ENCODE measurements at places on chromosomes 11 and 22. TPM values are rescaled to one million over a fixed set of nuclear protein-coding genes. Genes with fewer than 3 reads are reported as not detected.

DNA sequence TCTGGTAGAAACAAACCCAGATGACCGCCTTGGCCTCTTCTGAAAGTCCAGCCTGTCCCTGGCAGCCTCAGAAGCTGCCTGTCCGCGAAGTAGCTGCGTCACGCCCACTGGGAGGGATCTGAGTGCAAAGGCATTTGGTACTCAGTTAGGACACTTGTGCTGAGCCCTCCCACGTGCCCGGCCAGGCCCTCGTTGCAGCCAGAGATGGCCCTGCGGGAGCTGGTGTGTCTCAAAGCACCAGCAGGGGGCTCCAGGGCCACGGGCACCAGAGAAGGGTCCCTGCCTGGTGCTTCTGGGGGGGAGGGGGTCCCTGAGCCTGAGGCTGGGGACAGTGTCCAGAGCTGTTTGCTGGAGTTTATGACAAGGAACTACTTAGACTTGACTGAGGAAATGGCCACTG is 5.8 kb downstream of the SELENOO start:
- no peaks in the 10 kb centered on the region for H3K36me3 ChIP-seq
- no peak overlapping the region for H3K4me3 ChIP-seq
- peaks cover 14% of the 10 kb centered on the region for H3K4me1 ChIP-seq
- H3K27me3 ChIP-seq, result no peaks in the 10 kb centered on the region
- peak overlapping the region; percentile 41 for H3K27ac ChIP-seq

GRCh38 chr22:50676661-50677492 is 4.3 kb downstream of the SHANK3 start:
- peak overlapping the region; percentile 62 for H3K4me3 ChIP-seq
- H3K27me3 ChIP-seq, result peaks cover 28% of the 10 kb centered on the region
- H3K27ac ChIP-seq, result peak overlapping the region; percentile 69

GRCh38 chr11:90148900-90149299 is 14.4 kb downstream of the NAALAD2 start:
- H3K27me3 ChIP-seq, result no peaks in the 10 kb centered on the region
- H3K27ac ChIP-seq, result no peak overlapping the region
- DNase-seq, result no peak
- no peak overlapping the region for H3K4me3 ChIP-seq
- H3K4me1 ChIP-seq, result no peaks in the 10 kb centered on the region

DNA sequence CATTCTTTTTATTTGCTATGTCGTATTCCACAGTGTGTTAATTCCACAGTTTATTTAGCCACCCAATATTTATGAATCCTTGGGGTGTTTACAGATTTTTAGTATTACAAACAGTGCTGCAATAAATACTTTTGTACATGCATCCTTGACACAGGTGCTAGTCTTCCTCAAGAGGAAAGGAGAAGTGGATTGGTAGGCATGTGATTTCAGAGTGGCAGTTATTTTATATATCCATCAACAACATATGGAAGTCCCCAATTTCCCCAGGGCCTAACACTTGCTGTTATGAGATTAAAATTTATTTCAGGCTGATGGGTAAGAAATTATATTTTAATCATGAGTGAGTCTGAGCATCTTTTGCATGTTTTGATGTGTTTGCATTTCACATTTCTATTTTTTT is 17.9 kb downstream of the TRIM44 start:
- H3K4me3 ChIP-seq, result no peak overlapping the region
- peaks cover 27% of the 10 kb centered on the region for H3K4me1 ChIP-seq
- no peak for DNase-seq
- no peaks in the 10 kb centered on the region for H3K27me3 ChIP-seq
- H3K27ac ChIP-seq, result no peak overlapping the region

DNA sequence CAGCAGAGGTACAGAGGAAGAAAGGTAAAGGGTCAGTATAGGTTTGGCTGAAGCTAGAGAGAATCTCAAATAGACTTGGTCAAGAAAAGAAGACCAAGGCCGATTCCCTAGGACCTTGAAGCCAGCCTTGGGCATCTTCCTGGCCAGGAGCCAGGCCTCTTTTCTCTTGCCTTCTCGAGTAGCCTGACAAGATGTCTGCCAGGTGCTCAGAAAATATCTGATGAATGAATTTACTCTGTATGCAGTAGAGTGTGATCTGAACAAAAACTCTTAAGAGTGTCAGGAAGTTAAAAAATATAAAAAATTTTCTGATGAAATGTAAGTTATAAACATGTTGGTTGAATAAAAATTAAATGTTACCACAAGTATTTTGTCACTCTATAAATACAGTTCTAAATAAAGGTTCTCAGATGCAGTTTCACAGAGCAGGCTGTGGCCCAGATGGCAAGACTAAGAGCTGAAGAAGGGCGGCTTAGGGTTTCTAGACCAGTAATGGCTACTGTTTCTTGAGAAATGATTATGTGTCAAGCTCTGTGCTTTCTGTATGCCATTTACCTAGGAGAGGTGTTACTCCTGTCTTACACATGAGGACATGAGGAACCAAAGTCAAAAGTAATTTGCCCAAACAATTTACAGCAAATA is 98.1 kb downstream of the ATXN10 start:
- H3K4me1 ChIP-seq, result no peaks in the 10 kb centered on the region
- H3K27ac ChIP-seq, result no peak overlapping the region
- no peak overlapping the region for H3K4me3 ChIP-seq
- no peak for DNase-seq

- H3K4me3 ChIP-seq, result no peak overlapping the region
- no peak for DNase-seq
- H3K4me1 ChIP-seq, result peaks cover 6% of the 10 kb centered on the region
- no peaks in the 10 kb centered on the region for H3K36me3 ChIP-seq
These were observed 7.9 kb upstream of the GAB2 start for GRCh38 chr11:78425399-78426070.

- H3K27ac ChIP-seq, result no peak overlapping the region
- H3K4me3 ChIP-seq, result peak overlapping the region; percentile 32
- peaks cover 6% of the 10 kb centered on the region for H3K4me1 ChIP-seq
- H3K27me3 ChIP-seq, result no peaks in the 10 kb centered on the region
- H3K36me3 ChIP-seq, result no peaks in the 10 kb centered on the region
These were observed 2.1 kb downstream of the LGALS12 start for GRCh38 chr11:63508009-63508408.

DNA sequence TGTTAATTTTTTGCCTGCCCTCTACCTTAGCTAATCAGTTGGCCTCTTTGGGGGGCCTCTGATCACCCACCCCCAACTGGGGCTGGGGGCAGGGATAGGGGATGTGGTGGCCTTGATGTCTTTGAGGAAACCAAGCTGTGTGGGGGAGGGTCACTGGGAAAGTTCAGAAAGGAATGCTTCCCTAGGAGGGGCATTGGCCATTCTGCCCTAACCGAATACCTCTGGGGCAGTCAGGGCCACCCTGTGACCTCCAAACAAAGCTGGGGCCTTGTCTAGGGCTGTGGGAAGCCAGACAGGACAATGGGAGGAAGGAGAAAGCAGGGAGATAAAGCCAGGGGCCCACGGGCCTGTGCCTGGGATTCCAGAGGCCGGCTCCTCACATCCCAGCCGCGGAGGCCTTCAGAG is 97.5 kb downstream of the TSPAN18 start:
- no peak overlapping the region for H3K4me3 ChIP-seq
- H3K36me3 ChIP-seq, result no peaks in the 10 kb centered on the region
- H3K27ac ChIP-seq, result peak overlapping the region; percentile 28
- H3K27me3 ChIP-seq, result no peaks in the 10 kb centered on the region

TSPAN32 gene
- polyA plus RNA-seq, result 47.5 TPM

RCOR2 gene
- polyA plus RNA-seq, result 5.4 TPM

TRIM6 gene
- 0.95 TPM for polyA plus RNA-seq

BCO2 gene
- 39.3 TPM for polyA plus RNA-seq

C11orf91 gene
- polyA plus RNA-seq, result not detected

POU2F3 gene
- not detected for polyA plus RNA-seq

CRYBB2 gene
- not detected for polyA plus RNA-seq

Measured in heart right ventricle (tissue), 16 donors.